ENCODE measurements at places on chromosomes 6 and 20.

DNA sequence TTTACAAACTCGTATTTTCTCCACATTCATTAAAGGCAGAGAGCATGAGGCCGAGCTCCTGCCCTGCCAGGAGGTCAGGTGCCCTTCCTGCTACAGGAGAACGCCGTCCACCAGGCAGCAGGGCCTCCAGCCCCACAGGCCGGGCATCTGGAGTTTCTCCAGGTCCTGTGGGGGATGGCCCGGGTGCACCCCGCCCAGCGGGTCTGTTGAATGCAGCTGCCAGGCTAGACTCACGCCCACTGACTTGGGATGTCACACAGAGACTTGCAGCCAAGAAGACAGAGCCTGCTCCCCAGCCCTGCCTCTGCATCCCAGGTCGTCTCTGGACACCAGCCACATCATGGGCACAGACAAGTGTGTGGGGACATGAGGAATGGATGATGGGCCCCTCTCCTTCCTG, 376.4 kb downstream of the CDH4 start:
- no peak for DNase-seq

- no peak for DNase-seq
Measured at GRCh38 chr6:146200176-146200575, 171.3 kb downstream of the GRM1 start.

DNA sequence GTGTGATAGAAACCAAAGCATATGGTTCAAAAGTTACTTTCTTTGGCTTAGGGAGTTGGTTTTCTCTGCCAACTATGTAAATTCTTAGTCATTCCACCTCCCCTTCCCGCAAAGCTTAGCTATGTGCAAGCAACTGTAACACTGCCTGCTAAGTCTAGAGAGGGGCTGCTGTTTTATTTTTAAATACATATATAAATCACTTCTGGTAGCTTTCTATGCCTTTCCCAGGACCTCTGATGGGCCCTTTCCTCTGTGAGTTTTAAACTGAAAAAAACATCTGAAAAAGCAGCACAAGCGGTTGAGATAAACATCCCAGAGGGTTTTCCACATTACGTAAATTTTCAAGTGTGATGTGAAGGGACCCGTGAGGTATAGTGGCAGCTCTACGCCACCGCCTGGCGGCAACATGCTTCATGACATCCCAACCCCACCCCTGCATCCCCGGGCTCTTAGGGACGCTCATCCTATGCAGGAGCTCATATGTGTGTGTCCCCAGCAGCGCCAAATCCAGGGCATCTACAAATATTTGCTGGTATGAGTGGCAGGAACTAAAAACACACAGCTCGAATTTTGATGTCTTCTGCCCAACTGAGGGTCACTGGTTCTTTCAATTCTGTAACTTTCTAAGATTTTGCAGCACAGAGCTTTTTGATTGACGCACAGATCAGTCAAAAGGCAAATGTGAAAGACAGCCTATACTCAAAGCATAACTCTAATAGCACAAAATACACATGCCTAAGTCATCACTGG, 12.7 kb downstream of the SAYSD1 start:
- no peak for DNase-seq

DNA sequence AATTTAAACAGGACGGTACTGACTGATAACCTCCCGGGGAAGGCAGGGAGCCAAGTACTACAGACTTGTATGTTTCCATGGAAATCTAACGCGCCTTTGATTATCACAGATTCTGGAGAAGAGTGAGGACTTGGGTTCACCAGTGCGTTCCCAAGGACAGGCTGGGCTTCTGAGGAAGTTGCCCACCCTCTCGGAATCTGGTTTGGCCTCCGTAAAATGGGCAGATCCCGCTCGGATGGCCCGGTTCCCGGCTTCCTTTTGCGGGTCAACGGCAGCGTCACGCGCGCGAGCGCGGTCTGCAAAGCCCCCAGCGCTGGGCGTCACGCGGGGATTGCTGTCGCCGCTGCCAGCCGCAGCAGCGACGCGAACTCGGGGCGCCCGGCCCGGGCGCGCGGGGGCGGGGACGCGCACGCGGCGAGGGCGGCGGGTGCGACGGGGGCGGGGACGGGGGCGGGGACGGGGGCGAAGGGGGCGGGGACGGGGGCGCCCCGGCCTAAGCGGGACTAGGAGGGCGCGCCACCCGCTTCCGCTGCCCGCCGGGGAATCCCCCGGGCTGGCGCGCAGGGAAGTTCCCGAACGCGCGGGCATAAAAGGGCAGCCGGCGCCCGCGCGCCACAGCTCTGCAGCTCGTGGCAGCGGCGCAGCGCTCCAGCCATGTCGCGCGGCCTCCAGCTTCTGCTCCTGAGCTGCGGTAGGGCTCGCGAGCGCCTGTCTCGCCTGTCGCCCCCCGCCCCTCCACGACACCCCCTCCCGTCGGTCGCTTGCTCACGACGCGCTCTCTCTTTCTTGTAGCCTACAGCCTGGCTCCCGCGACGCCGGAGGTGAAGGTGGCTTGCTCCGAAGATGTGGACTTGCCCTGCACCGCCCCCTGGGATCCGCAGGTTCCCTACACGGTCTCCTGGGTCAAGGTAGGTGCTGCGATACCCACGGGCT, at the start of gene CD83:
Gene CD83 (plus strand): TSS at position 615 of the 933 bp plus-strand sequence. CDS start 40 bp downstream, at position 655.
- DNase-seq = peak; percentile 84

DNA sequence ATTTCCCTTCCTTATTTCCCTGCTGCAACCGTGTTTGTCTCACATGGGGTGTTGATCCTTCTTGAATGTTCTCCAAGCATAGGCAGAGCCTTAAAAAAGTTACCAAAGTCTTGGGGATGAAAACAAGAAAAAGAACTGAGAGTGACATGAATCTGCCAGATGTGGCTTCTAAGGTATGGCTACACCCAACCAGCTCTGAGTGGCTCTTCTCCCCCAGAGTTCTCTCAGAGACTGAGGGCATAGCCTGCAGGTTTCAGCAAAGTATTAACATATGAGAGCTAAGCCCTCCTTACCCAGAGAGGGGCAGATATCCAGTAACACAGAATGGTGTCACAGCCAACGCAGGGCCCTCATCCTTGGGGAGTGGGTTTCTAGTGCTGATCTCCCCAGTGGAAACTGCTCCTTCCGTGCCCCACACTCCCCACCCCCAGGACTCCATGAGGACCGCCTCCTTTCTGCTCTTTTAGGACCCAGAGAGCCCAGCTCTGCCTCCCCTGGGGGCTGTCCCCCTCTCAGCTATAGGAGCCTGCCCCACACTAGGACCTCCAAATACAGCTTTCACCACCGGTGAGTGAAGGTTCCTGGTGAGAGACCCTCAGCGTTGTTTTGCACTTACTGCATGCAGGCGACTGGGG, 23.3 kb upstream of the SGK2 start:
- DNase-seq = no peak

GRCh38 chr6:6058054-6058444, 51.3 kb upstream of the NRN1 start:
- no peak for DNase-seq

- no peak for DNase-seq
Measured at GRCh38 chr20:4763261-4763660, 41.6 kb downstream of the PRND start.

DNA sequence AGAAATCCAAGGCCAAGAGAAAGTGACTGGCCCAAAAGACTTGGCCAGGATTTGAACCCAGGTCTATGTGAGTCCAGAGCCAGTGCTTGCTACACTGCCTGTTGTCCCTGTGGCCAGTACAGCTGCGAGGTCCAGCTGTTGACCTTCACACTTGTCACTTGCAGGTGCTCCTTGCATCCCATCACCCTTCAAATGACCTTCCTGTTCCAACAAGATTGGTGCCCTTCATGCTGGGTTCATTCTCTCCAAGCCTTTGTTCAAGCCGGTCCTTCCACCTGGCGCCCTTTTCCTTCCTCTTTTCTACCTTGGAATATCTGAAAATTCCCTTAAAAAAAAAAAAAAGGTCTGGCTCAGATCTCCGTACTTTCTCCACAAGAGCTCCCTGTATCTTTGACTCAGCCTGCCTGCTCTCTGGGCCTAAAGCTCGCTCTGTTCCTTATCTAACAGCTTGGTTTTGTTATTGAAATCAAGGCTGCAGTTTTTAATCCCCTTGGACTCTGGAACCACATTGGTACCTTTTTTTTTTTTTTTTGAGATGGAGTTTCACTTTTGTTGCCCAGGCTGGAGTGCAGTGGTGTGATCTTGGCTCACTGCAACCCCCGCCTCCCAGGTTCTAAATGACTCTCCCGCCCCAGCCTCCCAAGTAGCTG, 22.2 kb upstream of the MRPS18A start:
- DNase-seq = no peak

- no peak for DNase-seq
Measured at GRCh38 chr6:35208419-35208818, 5.3 kb upstream of the SCUBE3 start.

- DNase-seq = no peak
Measured at GRCh38 chr6:49570474-49571079, 20.1 kb downstream of the C6orf141 start.

DNA sequence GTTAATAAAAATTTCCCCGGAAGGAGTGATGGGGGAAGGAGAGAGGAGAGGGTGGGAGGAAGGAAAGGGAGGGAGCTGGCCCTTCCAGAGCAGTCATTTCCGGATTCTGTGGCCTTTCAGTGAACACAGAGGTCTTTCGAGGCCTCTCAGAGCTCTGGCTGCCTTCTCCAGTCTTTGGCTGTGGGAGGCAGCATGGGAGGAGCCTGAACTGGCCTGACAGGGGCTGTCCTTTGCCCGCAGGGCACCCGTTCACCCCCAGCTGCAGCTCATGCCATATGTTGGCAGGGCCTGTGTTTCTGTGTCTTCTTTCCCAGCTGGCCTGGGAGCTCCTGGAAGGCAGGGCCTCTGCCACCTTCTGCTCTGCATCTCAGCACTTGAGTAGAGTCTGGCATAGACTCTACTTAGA, 95.5 kb downstream of the PPP1R14C start:
- no peak for DNase-seq

DNA sequence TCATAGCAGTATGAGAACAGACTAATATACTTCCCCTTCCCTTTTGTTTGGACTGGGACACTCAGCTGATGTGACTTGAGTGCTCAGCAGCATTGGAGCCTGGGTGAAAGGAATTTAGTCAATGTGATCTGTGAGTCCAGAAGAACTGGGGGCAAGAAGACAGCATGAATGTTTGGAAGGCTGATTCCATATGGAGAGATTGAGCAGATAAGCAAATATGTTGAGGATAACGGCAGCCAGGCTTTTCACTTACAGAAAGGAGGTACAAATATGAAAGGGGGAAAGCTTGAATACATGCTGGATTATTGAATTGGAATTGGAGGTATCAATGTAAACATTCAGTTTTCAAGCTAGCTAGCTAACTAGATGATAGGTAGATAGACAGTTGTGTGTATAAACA, 37.8 kb upstream of the SMAP1 start:
- no peak for DNase-seq

- no peak for DNase-seq
Measured at GRCh38 chr6:131960371-131961133, 9.4 kb upstream of the CCN2 start.

GRCh38 chr6:163750431-163751031, 336.0 kb downstream of the QKI start:
- no peak for DNase-seq

DNA sequence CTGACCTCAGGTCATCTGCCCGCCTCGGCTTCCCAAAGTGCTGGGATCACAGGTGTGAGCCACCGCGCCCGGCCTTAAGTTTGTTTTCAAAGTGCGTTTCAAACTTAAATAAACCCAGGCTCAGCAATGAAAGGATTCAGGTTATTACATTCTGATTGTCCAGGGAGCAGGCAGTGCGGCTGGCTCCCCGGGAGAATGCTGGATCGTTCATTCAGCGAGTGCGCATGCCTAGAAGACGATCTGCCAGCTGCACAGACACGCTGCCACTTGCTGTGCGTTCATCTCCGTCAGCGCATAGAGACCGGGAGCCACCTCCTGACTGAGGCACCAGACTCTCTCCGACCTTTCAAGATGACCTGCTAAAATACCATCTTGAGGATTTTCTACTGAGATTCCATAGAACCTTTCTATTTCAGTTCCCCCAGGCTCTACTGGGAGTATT, 163.9 kb upstream of the ZNF217 start:
- no peak for DNase-seq

- no peak for DNase-seq
Measured at GRCh38 chr20:22475662-22476061, 108.7 kb downstream of the FOXA2 start.

DNA sequence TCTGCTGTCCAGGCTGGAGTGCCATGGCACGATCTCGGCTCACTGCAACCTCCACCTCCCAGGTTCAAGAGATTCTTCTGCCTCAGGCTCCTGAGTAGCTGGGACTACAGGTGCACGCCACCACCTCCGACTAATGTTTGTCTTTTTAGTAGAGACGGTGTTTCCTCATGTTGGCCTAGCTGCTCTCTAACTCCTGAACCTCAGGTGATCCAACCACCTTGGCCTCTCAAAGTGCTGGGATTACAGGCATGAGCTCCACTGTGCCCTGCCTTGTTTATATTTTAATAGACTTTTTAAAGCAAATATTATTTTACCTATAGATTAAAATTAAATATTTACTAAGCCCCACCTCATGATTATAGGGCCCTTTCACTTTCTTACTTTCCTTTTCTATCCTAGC, 483.2 kb upstream of the EPHA7 start:
- no peak for DNase-seq

DNA sequence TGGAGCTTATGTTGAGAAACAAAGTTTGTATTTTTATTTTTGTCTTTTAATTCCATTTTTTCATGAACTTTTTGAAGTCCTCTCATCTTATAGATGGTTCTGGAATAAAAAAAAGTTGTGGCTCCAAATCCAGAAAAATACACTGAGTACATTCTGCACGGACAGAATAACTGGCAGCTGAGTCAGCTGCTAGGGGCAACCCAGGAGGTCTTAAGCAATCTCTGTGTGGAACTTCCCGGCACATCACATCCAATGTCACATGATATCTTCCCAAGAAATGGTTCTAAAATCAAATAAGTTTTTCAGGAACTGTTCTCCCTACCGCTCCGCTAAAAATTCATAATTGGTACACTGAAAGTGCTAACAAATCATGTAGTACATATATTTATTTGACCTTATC, 29.8 kb downstream of the SLC13A3 start:
- no peak for DNase-seq

- DNase-seq = no peak
Measured at GRCh38 chr20:61045876-61046585, 206.0 kb upstream of the CDH4 start.

GRCh38 chr20:48066246-48066645, 281.0 kb upstream of the SULF2 start:
- no peak for DNase-seq

- DNase-seq = no peak
Measured at GRCh38 chr6:83702077-83702476, 6.8 kb downstream of the SNAP91 start.

GRCh38 chr6:51147756-51148155, 329.1 kb downstream of the TFAP2B start:
- DNase-seq = no peak

GRCh38 chr20:21526776-21527175, 12.9 kb upstream of the NKX2-2 start:
- DNase-seq = no peak
